Naive thymus-derived CD4-positive, alpha-beta T cell (primary cell): ENCODE measurements at places on chromosomes 13 and 19. TPM values are rescaled to one million over a fixed set of nuclear protein-coding genes. Genes with fewer than 3 reads are reported as not detected.

SIGLEC8 gene
- total RNA-seq: not detected in 2 replicates

- no peak overlapping the region for H3K27ac ChIP-seq
- no peak for DNase-seq
- H3K27me3 ChIP-seq: no peaks in the 10 kb centered on the region
- H3K36me3 ChIP-seq: no peaks in the 10 kb centered on the region
- no peak overlapping the region for H3K4me3 ChIP-seq
These were observed 1646.2 kb upstream of the SPRY2 start for GRCh38 chr13:81987159-81987558.

DNA sequence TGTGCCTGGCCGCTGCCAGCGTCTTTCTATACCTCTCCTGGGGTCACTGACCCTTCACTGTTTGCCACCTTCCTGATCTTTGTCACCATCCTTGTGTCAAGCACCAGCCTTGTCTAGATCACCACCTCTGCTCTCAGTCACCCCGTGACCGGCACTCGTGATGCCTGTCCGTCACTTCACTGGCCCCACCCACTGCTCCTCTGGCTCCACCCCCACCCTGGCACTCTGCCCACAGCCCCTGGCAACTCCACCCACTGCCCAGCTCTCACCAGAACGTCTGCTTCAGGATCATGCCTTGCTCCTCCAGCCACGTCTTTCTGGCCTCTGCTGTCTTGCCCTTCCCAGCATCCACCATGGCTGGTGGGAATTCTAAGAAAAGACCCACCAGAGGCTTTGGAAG is 24.8 kb upstream of the PLA2G4C start:
- no peaks in the 10 kb centered on the region for H3K36me3 ChIP-seq
- H3K4me3 ChIP-seq: no peak overlapping the region
- no peaks in the 10 kb centered on the region for H3K27me3 ChIP-seq
- H3K4me1 ChIP-seq: no peaks in the 10 kb centered on the region
- DNase-seq: no peak

- no peak overlapping the region for H3K27ac ChIP-seq
- no peak overlapping the region for H3K4me3 ChIP-seq
- no peaks in the 10 kb centered on the region for H3K27me3 ChIP-seq
- DNase-seq: no peak
These were observed 4.9 kb downstream of the UBL3 start for GRCh38 chr13:29845440-29846056.
